ENCODE measurements at places on chromosomes 13 and 19.

DNA sequence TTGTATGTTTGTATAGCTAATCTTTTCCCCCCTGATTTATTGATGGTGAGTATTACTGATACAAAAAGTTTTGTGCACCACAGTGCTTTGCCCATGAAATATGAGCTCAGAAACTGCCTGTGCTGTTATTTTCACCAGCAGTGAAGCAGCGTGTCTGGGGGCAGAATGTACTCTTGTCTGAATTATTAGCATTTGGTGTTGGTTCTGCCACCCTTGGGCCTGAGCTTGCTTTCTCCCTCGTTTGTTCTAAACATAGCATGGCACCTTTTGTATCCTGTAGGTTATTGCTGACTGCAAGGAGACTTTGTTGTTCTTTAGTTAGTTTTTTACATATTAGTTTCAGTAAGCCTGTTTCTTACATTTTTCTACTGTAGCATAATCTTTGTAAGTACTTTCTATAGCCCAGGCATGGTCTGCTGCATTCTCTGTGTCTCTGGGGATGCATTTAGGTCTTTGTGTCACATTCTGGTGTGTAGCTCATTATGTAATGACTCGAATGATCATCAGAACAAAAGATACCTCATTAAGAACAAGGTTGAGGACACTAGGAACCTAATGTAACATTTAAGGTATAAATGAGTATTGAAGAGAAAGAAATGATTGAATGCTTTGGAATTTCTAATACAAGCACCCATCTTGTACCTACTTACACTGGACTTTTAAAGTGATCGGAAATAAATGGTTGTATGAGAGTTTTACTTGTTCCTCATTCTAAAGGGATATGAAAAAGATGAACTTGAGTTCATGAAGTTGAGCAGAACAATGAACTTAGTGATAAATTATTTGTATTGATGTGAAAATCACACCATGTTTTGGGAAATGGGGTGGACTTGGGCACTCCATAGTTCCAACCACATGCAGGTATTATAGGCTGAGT, 50.3 kb upstream of the GPI start:
- DNase-seq, result no peak

GRCh38 chr13:98206946-98207345, 29.9 kb upstream of the RNF113B start:
- no peak for DNase-seq

DNA sequence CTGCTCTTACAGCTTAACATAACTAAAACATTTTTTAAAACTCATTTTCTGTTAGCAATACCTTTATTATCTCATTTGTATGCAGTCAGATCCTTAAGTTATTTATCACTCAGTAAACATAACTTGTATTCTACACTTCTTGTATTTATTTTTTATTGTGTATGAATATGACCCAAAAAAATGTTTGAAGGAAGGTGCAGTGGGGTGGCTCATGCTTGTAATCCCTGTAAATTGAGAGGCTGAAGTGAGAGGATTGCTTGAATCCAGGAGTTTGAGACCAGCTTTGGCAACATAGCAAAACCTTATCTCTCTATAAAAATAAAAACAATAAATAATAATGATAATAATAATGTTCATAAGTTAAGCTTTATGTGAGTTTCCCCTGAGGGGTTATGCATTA, 1004.8 kb downstream of the SLITRK5 start:
- no peak for DNase-seq

DNA sequence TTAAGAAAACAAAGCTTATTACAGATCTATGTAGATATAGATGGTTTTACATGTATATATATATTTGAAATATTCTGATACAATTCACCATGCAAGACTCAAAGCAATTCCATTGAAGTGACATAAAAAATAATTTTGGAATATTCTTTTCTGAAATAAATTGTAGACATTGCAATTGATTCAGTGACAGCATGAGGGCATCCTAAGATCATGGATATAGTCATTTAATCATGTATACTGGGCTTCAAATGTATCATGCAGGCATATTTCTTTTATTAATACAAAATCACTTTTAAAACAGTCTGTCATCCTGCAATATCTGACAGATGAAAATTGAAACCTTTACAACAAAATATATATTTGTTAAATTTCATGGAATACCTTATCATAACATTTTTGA, 286.7 kb upstream of the SLITRK6 start:
- no peak for DNase-seq

DNA sequence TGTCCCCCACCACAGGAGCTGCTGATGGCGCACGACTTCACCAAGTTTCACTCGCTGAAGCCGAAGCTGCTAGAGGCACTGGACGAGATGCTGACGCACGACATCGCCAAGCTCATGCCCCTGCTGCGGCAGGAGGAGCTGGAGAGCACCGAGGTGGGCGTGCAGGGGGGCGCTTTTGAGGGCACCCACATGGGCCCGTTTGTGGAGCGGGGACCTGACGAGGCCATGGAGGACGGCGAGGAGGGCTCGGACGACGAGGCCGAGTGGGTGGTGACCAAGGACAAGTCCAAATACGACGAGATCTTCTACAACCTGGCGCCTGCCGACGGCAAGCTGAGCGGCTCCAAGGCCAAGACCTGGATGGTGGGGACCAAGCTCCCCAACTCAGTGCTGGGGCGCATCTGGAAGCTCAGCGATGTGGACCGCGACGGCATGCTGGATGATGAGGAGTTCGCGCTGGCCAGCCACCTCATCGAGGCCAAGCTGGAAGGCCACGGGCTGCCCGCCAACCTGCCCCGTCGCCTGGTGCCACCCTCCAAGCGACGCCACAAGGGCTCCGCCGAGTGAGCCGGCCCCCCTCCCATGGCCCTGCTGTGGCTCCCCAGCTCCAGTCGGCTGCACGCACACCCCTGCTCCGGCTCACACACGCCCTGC, 4.4 kb upstream of the NOP53 start:
- DNase-seq, result no peak

DNA sequence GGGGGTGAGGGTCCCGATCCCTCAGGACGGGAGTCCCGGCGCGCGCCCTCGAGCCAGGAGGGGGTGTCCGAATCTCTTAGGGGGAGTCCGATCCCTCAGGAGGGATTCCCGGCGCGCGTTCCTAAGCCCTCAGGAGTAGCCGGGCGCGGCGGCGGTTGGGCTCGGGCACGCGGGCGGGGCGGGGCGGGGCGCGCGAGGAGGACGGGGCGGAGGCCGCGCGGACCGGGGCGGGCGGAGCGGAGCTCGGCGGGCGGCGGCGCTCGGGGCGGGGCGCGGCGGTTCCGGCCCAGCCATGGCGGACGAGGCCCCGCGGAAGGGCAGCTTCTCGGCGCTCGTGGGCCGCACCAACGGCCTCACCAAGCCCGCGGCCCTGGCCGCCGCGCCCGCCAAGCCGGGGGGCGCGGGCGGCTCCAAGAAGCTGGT, at the start of gene CUL4A:
Gene CUL4A, plus strand, starts transcription at position 278 of the 423 bp plus-strand sequence. Its CDS starts 15 bp downstream, at position 293.
- no peak for DNase-seq

DNA sequence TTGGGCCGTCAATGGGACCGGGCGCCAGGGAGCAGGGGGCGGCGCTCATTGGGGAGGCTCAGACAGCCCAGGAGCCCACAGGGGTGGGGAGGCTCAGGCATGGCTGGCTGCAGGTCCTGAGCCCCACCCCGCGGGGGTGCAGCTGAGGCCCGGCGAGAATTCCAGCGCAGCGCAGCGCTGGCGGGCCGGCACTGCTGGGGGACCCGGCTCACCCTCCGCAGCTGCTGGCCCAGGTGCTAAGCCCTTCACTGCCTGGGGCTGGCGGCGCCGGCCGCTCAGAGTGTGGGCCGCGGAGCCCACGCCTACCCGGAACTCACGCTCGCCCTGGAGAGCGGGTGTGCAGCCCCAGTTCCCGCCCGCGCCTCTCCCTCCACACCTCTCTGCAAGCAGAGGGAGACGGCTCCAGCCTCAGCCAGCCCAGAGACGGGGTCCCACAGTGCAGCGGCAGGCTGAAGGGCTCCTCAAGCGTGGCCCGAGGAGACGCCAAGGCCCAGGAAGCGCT, 1227.4 kb downstream of the PCDH17 start:
- DNase-seq, result no peak

- no peak for DNase-seq
Observed at GRCh38 chr19:13882419-13882795, 5.5 kb downstream of the NANOS3 start.

DNA sequence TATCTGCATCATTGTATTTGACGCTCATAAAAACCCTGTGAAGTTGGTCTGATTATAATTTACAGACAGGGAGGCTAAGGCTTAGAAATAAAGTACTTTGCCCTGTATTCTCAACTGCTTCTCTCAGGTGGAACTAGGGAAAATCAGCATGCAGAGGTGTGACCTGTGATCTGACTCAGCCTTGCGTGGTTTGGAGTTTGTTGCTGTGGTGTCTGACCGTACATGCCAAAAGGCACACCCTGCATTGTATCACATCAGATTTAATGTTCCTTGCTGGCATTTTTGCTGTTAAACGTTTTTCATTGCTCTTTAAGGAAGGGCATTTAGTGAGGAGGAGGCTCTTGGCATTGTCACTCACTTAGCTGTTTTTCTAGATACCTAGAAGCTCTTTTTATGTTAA, 58.8 kb upstream of the C1QTNF9B start:
- no peak for DNase-seq

GRCh38 chr19:29365836-29366417, 153.0 kb upstream of the UQCRFS1 start:
- no peak for DNase-seq

- no peak for DNase-seq
Observed at GRCh38 chr13:105069106-105069505, 1466.4 kb downstream of the EFNB2 start.

DNA sequence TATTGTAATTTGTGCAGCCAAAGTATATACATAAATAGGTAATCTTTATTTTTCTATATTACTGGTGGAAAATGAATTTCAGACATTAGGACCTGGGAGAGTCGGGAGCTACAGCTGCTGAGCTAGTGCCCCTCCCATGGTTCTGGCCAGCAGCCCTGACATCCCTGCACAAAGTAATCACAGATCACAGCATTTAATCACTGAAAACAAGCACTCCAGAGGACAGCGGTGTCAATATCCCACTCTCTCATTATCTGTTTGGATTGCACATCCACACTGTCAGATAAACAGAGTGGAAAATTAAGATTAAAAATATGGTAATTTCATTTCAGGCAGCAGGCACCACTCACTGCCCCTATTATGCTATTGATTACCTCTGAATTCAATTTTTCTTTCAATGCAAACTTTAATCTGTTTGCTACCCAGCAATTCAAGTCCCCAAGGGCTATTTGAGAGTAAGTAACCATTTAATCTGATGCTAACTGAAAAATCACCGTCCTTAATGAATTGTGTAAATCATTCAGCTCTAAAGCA, 254.1 kb upstream of the SOX21 start:
- DNase-seq, result no peak

GRCh38 chr19:23461120-23461519, 65.8 kb upstream of the ZNF91 start:
- no peak for DNase-seq

DNA sequence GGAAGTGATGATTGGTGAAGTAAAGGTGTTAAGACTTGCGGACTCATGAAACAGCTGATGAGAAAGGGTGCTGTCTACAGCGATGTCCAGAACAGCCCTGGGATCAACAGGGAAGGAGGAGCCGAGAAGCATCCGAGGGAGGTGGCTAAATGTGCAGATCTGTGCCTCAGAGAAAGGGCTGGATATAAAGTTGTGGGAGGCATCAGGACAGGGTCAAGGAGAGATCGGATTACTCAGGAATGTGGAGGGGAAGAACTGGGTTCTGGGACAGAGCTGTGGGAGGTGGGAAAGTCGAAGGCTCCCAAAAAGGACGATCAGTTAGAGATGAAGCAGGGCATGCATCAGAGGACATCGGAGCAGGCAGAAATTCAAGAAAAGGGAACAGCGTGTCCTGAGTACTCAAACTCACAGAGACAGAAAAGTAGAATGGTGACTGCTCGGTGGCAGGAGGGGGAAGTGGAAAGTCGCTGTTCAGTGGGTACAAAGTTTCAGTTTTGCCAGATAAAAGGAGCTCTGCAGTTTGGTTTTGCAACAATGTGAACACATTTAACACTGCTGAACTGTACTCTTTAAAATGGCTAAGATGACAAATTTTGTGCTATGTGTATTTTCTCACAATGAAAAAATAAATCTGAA, 1.9 kb downstream of the SIGLEC14 start:
- DNase-seq, result no peak
